Stimulated activated CD4-positive, alpha-beta T cell treated with anti-CD3 and anti-CD28 coated beads, TNF-alpha, amount 100 ng/mL, for 24 hours (primary cell): ENCODE measurements at places on chromosomes 5 and 9.

- no peak for DNase-seq
Observed at GRCh38 chr5:178086266-178086665, 27.1 kb upstream of the N4BP3 start.

DNA sequence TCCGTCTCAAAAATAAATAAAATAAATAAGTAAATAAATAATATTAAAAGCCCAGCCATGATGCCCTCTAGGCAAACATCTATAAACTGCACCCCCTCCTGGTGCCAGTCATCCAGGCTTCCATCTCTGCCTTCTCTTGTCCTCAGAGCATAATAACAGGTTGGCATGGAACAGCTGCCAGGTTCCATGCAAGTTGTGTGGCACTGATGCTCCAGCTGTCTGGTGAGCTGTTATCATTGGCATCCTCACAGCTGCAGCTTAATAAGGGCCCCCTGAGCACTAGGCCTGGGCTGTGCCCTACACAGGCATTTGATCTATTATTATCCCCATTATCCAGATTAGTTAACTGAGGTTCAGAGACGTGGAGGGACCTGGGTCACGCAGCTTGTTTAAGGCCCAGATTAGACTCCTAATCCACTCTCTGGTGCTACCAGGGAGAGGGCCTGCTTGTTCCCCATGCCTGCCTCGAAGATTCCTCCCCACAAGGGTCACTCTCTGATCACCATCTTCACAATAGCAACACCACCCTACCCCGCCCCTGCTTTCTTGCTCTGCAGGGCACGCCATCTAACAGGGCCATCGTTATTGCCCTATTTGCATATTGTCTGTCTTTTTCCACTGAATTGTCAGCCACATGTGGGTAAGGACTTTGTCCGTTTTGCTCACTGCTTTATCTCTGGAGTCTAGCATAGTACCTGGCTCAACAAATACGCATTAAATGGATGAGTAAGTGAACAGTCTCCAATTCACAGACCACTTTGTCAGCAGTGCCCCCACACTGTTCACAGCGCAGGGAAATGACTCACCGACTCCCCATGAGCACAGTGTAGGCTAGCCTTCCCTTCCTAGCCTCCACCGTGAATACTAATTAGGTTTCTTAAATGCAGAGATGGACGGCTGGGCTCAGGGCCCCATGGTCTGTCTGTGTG is 1.5 kb upstream of the DNM1 start:
- DNase-seq, result no peak

- DNase-seq, result no peak
Observed at GRCh38 chr5:139105621-139106071, 92.5 kb downstream of the SIL1 start.

DNA sequence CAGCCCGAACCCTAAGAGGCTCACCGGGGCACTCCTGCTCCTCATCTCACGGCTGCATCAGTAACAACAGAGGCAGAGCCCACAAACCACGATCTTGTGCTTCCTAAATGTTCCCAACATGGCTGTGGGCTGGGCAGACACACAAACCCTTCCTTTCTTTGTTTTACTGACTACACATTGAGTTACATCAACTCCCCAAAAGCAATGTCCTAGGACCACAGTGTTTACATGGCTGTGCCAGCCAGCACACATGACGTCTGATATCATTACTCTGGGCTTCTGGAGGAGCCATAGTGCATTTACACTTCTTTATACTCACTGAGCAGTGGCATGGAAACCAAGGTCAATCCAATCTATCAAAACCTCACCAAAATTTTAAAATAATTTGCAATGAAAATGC is 101.4 kb downstream of the LHFPL2 start:
- DNase-seq, result no peak

DNA sequence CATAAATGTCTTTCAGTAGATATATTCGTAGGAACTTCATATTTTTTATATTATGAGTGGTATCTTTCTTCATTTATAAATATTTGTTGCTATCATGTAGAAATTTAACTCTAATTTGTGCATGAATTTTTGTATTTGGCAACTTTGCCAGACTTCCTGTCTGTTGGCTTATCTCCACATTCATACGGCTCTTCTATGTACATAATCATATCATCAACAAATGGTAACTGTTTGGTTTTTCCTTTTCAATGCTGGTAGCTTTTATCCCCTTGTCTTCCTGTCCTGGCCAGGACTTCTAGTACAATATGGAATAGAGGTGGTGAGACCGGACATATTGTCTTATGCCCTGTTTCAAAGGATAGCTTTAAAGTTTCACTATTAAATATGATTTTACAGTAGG is 132.3 kb upstream of the COL5A1 start:
- DNase-seq, result no peak

DNA sequence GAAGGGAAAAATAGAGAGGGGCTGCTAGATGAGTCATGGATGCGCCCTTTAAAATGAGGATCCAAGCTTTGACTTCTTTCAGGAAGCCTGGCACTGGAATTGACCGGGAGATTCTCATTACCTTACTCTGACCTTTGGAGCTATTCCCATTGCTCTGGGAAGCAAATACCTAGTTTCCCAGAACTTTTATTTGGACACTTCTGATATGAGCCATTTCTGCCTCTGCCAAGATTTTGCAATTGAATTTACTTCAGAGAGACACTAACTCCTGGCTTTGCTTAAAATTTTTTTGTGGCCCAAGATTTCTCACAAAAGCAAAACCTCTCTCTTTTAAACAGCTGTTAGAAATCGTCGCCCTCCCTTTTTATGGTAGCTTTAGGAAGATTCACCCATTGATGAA is 15.7 kb upstream of the AGXT2 start:
- DNase-seq, result no peak

GRCh38 chr9:108609227-108609896 is 246.4 kb downstream of the ACTL7B start:
- no peak for DNase-seq

DNA sequence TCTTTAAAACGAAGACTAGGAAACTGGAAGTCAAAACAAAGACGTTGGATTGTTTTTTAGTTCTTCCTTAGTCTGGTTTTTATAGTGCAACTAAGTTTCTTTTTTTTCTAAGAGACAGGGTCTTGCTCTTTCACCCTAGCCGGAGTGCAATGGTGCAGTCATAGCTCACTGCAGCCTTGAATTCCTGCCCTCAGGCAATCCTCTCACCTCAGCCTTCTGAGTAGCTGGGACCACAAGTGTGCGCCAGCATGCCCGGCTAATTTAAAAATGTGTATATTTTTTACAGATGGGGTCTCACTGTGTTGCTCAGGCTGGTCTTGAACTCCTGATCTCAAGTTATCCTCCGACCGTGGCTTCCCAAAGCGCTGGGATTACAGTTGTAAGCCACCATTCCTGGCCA is 27.6 kb downstream of the ZFYVE16 start:
- no peak for DNase-seq

GRCh38 chr5:32297181-32298058 is 15.3 kb downstream of the MTMR12 start:
- DNase-seq, result no peak

- DNase-seq, result no peak
Observed at GRCh38 chr9:69582018-69582417, 90.2 kb downstream of the APBA1 start.

- DNase-seq, result peak; percentile 50
Observed at GRCh38 chr9:112332977-112333638, at the start of gene PTBP3. PTBP3 (minus strand) TSS chr9:112333619; CDS start chr9:112297865, 35,754 bp downstream.

DNA sequence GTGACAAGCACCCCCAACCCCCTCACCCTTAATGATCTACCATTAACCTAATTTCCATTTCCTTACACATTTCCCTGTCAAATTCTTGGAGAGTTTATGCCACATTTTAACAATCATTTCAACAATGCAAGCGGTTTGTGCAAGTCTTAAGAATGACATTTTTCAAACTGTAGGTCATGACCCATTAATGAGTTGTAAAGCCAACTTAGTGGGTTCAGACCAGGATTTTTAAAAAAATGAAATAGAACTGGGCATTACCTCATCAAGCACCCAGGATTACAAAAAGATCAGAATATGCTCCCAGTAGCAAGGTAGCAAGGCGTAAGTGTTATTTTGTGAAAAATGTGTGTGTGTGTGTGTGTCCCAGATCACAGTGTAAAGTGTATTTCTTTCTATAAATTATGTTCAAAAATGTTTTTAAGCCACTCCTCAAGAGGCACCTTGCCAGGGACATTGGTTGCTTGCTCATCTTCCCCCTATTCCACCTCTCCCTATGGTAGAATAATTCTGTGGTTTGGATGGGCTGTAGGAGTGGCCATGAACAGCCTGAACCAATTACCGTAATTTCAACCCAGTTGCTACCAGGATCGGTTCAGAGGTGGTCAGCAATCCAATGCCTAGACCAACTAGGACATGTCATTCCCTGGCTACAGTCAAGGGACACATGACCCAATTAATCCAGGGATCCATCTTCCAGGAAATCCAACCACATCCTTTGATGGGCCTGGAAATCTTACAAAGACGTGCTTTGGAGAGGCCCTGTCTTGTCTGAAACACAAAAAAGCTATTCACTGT is 14.4 kb upstream of the TGFBR1 start:
- DNase-seq, result no peak

DNA sequence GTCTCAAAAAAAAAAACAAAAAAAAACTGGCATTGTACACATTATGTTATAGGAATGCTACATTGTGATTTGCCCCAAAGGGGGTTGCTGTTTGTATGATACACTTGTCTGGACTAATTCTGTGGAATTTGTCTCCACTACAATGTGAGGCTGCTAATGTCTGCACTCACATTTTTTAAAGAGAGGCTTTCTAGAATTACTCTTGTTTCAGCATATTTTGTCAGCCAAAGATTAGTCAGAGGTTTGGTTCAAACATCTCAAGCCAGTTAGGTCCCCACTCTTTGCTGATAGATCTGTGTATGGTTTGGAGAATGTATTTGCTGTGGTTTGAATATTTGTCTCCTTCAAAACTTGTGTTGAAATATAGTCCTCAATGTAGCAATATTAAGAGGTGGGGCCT is 59.3 kb upstream of the ZNF169 start:
- no peak for DNase-seq

DNA sequence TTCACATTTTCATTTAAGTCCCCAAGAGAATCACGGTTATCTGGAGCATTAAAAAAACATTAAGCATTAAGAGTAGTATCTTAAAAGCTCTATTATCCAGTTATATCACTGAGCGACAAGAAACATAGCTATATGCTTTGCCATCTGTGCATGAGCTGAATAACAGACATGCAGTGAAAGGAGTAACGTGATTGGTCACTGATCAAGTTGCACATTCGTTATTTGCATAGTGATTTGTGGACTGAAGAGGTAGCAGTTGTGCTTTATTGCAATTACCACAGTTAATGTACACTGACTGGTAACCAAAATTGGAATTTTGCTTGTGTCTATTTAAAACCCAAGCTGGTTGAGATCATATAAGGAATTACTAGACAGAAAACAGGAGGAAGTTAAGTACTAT is 107.4 kb downstream of the MCTP1 start:
- DNase-seq, result no peak

GRCh38 chr5:114362197-114362976 is 517 bp downstream of the KCNN2 start:
- no peak for DNase-seq

DNA sequence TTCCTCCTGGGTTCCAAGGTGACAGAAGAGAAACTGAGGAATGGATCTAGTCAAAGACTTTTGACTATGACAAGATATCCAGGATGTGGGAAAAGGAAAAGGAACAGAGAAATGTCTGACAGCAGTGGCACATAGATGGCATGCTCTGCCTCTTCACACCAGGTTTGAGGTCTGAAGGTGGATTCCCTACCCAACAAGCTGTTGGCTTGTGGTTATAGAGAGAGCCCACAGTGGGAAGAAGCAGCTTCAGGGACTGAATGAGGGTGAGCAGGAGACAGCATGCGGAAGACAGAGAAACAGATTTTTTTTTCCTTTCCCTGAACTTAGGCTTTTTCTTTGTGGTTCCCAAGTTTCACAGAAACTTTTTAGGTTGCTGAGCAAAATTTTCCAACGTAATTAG is 20.6 kb downstream of the IFNW1 start:
- DNase-seq, result no peak

DNA sequence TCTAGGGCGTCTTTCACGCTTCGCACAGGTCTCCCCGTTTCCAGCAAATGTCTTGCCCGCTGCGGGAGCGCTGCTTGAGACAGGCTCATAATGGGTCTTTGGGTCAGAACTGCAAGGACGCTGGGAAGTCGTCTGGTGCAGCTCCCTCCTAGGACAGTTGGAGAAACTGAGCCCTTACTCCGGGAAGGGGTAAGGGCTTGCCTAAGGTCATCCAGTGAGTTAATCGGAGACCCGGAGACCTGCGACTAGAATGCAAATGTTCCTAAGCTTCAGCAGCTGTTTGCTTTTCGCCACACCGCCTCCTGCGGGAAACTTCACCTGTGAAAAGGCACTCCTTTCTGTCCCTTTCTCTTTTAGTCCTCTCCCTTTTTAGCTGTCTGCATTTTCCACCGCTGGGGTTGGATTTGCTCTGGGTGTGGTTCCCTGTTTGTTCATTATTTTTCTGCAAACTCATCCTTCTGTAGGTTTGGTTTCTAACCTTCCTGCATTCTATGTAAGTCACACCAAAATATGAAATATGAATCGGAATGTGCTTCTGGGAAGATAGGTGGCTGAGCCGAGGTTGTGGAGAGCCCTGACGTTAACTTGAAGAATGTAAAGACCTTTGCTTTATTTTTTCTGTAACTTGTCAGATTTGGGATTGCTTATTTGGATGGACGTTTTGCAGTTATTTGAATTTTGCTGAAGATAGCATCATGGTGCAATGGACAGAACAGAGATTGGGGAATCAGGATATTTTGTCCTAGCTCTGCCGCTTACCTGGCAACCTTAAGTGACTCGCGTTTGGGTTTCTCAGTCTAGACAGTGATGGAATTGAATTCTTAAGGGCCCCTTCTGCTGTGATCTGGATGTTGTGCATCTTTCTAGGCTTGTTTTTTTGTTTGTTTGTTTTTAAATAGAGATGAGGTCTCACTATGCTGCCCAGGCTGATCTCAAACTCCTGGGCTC is 909 bp downstream of the SLC36A1 start:
- DNase-seq, result no peak

DNA sequence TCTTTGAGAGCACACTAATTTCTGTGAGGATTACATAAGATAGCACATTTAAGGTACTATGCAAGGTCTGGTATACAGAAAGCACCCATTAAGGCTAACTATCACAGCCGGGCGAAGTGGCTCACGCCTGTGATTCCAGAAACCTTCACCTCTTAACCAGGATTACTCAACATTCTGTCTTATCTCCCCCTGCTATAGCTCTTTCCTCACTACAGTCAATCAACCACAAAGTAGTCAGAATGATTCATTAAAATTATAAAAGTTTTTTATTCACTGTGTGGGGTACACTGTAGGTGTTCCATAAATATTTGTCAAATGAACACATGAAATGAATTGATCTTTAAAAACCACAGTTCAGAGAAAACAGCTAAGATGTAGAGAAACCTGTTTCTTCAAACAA is 48.7 kb downstream of the CHD1 start:
- DNase-seq, result peak; percentile 18

GRCh38 chr5:1058988-1059883 is 50.6 kb downstream of the NKD2 start:
- DNase-seq, result no peak

GRCh38 chr9:76662476-76663281 is 101.6 kb upstream of the PCA3 start:
- no peak for DNase-seq

DNA sequence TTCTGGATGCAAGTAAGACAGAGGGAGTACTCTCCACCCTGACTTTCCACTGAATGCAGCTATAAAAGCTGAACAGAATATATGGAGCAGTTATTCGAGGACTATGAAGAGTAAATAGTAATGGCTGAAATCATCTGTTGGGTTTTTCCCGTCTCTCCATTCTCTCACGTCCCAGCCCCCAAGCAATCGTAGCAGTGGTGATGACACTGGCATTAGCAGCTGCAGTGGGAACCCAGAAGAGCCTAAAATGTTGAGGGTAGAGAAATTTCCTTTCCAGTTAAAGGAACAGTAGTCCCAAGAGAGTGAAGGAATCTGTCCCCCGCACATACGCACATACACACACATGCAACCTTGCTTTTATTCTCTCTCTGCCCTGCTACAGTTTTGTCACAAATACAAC is 33.2 kb downstream of the MED27 start:
- DNase-seq, result no peak
